NCI-H2081 treated with DMSO at 0.1 percent for 48 hours (cell line): ENCODE measurements at places on chromosomes 7 and 10.

- DNase-seq = no peak
Observed at GRCh38 chr10:15335508-15335907, 35.6 kb downstream of the FAM171A1 start.

GRCh38 chr10:44733501-44734488 is 177.3 kb upstream of the TMEM72 start:
- DNase-seq = no peak

DNA sequence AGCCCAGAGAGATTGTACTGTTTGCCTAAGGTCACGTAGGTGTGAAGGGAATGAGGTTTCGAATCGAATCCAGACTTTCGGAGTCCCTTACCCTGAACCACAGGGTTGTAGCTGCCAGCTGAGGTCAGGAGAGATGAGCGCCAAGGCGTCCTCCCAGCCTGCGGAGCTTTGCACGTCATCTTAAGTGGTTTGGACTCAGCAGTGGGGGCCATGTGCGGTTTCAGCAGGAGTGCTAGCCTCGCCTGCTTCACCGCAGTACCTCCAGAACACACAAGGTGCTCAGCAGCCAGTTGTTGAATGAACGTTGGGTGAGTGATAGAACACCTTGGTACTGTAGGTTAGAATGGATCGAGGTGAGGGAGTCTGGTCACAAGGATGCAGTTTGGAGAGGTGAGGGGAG is 74.9 kb upstream of the PPIF start:
- no peak for DNase-seq

DNA sequence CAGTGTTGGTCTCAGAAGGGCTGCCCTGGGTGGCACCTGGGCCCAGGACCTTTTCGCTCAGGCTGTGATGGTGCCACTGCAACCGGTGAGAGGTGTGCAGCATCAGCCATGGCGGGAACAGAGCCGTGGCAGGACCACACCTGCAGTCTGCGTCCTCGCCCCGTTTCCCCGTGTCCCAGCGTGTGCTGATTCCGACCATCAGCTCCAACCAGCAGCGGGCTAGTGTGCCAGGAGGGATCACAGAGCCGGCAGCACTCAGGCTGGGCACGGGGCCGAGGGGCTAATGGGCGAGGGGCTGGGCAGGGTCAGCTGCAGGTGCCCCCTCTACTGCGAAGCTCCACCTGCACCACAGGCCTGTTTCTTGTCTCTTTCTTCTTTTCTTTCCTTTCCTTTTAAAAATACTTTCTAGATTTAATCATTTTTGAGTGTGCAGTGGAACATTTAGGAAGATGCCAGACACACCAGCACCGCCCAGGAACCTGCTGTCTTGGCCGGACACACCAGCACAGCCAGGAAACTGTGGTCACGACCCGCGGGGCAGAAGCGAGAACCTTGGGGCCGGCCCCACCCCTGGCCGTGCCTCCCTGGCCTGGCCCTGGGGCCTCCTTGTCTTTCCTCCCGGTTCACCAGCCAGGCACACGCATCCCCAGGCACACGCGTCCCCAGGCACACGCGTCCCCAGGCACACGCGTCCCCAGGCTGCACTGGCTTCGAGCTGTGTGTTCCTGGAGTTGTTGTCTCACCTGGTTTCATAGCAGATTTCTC is 34.6 kb downstream of the ADGRA1 start:
- no peak for DNase-seq

DNA sequence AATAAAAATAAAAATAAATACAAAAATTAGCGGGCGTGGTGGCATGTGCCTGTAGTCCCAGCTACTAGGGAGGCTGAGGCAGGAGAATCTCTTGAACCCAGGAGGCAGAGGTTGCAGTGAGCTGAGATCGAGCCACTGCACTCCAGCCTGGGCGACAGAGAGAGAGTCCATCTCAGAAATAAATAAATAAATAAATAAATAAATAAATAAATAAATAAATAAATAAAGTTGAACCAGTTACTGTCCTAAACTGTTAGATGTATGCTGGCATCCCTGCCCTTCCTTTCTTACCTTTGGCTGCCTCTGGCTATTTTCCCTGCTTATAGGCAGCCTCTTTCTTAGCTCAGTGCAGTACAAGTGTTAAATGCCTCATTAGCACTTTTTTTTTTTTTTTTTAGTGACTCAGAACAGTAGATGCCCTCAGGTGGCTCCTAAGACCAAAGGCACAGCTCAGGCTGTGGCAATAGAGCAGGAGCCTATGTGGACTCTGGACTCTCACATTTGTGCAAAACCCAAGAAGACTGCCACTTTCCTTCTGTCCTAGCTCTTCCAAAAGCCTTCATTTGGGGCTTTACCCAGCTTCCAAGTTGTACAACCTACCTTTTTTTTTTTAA is 30.6 kb upstream of the CABCOCO1 start:
- DNase-seq = no peak

DNA sequence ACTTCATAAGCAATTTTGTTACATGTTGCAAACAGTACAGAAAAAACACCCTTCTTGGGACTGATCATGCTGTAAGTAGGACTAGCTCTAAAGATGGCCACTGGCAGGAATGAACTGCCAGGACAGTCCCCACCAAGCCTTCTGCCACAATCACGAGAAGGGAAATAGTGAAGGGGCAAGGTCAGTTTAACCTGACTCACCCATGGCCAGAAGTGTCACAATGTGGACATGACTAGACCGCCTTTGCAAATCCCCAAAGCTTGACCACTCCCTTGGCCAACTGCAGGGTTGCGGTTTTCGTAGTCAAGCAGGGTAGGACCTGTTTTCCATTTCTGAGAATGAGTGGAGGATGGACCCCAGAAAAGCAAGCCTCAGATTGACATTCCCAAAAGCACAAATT is 19.4 kb upstream of the FRAT2 start:
- DNase-seq = no peak

DNA sequence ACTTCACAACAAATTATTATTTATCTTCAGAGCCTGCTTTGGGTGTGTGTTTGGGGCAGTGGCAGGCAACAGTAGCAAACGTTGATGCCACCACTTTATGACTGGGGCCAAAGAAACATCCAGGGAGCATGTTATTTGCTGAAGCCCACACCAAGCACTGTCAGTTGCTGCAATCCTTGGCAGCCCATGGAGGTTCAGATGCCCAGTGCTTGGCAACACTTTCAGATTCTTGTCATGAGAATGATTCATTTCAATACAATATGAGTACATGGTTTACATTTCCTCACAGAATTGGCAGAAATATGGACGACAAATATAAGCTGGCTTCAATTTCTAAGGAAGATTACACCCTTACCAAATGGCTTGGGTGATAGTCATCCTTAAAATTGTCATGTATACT is 46.5 kb upstream of the GLI3 start:
- no peak for DNase-seq

- peak; percentile 69 for DNase-seq
Observed at GRCh38 chr7:128443831-128444600, 11.7 kb upstream of the HILPDA start.

DNA sequence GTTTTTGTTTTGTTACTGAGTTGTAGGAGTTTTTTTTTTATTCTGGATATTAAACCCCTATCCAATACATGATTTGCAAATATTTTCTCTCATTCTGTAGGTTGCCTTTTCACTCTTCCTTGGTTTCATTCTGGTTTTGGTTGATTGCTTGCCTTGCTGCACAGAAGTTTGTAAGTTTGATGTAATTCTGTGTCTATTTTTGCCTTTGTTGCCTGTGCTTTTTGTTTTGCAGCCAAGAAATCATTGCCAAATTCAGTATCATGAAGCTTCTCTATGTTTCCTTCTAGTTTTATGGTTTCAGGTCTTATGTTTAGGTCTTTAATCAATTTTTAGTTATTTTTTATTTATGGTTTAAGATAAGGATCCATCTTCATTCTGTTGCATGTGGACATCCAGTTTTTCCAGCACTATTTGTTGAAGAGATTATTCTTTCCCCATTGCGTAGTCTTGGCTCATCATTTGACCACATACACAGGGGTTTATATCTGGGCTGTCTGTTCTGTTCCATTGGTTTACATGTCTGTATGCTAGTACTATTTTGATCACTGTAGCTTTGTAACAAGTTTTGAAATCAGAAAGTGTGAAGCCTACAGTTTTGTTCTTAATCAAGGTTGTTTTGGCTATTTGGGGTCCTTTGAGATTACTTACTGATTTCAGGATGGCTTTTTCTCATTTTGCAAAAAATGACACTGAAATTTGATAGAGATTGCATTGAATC is 26.4 kb downstream of the BMPR1A start:
- DNase-seq = no peak

- DNase-seq = no peak
Observed at GRCh38 chr10:7956508-7956907, 98.0 kb upstream of the GATA3 start.
